ENCODE measurements at places on chromosomes 2 and 18.

DNA sequence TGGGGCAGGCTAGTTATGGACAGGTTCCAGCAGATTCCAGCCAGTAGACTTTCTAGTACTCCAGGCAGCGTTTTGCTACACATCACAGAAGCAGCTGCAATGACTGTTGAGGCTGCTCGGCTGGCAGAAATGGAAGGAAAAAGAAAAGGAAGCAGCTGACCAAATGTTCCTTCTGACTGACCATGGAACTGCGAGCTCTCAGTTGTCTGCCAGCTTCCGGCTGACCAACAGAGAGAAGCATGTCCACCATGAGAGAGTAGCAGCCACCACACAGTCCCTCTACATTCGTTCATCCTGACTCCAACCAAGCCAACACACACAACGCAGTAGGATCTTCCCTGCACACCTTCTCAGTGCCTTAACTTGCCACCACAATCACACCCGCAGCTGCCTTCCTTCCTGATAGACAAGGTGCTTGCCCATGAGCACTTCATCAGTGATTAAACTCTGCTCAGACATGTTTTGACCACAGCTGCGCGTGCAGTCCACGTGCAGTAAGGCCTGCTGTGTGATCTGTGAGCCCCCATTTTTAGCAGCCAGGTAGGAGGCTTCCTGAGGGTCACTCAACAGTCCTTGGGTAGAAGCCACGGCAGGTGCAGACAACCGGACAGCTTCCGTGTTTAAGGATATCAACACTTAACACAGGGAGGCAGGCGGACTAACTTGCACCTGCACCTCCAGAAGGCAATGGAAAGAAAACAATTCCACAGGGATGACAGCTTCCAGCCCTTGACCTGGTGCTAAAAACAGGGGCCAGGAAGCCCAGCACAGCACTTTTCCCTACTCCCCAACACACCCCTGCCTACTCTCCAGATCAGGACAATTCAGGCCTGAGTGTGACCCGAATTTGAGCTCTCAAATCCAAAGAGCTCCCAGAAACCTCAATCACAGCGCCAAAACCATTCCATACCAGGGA, 996 bp downstream of the TGFBRAP1 start:
- no peak for DNase-seq

DNA sequence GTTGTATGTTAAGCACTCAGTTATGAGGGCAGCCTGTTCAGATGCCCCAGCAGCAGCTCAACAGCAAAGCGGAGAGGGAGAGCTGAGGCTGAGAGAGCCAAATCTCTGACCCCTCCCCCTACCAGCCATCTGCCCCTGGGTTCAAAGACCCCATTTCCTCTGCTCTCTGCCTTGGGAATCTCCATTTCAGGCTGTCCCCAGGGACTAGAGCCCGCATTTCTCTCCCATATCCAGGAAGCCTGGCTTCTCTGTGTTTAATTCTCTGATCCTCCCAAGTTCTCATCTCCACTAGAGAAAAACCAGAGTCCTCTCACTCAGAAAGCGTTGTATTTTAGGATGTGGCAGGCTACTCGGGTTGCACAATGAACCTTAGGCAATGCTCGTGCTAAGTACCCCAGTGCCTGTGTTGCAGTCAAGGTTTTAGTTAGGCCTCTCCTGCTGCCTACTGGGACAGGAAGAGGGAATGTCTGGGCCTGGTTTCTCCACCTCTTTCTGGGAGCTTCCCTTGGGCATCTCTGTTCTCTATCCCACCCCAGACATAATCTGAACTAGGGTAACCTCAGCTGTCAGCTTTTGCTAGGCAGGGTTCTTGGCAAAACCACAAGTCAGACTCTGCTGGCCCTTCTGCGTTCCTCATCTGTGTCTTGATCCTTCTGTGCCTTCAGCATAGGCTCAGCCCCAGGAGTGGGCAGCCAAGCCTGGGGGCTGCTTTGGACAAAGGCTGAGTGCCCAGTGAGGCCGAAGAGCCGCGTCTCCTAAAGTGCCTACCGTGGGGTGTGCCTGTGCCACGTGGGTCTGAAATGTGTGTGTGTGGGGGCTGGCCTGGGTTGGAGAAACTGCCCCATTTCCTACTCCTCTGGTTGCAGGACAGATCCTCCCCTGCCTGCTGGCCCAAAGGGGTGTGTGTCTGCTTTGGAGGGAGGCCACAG, 96.8 kb downstream of the STPG4 start:
- no peak for DNase-seq

GRCh38 chr2:10504994-10505820, 57.1 kb upstream of the ODC1 start:
- DNase-seq: no peak

DNA sequence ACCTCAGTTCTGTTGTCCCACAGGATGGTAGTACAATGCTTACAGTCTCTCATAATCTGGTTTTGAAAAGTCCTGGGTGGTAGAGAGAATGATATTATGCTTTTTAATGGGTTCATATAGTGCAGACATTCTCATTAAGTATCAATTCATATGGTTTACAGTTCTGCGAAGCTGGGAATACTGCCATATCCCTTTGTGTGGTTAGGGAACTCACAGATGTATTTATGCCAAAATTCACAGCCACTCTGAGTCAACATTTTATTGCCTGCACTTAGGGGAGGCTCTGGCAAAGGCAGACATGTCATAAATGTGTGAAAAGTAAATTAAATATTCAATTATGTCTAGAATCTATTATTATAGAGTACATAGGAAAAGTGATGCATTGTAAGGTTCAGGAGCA, 808.2 kb downstream of the SUCLG1 start:
- DNase-seq: no peak

- no peak for DNase-seq
Measured at GRCh38 chr2:25844089-25844488, 34.2 kb downstream of the ASXL2 start.

GRCh38 chr2:72915907-72916742, 1.2 kb upstream of the EMX1 start:
- DNase-seq: peak; percentile 39

DNA sequence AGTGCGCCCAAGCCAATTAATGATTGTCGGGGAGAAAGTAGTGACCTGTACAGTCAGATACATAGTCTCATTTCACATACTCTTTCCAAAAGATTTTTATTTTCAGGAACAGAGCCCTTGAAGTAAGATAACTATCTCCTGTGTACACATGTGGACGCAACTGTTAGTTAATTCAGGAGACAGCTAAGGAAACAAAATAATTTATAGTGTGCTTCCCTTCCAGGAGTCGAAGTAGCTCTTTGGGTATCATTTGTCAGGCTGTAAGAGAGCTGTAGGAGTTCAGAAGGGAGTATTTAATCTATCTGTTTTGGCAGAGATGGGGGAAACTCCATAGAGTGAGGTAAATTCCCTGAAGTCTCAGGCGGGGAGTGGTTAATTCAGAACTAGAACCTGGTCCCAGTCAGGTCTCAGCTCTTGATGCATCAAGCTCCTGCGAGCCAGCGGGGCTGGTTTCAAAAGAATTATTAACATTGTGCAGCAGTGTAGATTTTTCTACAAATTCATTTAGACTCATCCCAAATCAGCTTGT, 63.0 kb downstream of the MAPK4 start:
- DNase-seq: no peak

DNA sequence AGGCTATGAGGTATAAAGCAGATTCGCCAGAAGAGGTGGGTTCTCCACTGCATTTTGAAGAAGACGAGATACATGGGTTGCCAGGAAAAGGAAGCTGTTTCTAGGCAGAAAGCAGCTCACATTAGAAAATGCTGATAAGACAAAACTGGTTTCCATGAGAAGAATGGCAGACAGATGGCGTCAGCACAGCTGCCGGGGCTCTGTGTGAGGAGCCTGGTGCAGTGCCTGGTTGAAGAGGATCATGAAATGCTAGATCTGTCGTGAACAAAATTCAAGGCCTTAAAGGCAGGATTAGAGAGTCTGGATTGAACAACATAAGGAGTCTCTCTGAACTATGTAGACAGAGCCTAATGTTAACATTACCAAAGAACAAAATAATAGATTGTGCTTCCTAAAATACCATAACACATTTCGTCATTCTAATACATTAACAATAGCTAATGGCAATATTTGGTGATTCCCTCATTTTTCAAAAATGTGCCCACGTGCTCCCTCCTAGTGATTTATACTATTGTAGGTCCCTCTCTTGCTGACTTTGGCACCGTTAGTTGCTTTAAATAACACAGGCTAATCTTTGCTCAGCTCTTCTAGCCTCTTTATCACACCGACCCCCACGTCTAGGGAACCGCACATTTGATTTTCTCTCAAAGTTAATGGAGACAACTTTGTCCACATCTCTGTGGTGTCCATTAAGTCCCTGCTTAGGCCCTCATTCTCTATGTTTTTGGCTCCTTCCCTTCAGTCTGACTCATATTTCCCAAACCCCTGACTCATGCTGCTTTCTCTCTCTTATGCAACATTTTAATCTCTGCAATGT, 38.2 kb downstream of the EFEMP1 start:
- DNase-seq: no peak

GRCh38 chr18:23573626-23574431, 12.5 kb downstream of the NPC1 start:
- no peak for DNase-seq

- DNase-seq: no peak
Measured at GRCh38 chr2:113164215-113164929, 9.4 kb upstream of the PSD4 start.

DNA sequence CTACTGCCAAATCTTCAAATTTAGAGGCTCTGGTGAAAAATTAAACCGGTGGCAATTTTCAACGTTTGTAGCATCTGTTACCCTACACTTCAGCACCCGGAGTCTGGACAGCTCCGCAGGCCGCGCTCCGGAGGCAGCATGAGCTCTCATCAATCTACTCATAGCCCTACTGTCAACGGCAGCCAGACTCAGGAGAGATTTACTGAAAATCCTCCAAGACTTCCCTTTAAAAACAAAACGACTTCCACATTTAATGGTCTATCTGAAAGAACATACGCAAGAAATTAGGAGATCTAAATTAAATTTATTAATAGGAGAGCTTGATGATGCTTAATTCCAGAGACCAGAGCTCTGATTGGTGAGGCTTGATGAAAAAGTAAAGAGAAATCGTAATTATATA, 970 bp upstream of the ADCYAP1 start:
- DNase-seq: no peak

- no peak for DNase-seq
Measured at GRCh38 chr2:133252780-133253355, 315.4 kb downstream of the NCKAP5 start.

DNA sequence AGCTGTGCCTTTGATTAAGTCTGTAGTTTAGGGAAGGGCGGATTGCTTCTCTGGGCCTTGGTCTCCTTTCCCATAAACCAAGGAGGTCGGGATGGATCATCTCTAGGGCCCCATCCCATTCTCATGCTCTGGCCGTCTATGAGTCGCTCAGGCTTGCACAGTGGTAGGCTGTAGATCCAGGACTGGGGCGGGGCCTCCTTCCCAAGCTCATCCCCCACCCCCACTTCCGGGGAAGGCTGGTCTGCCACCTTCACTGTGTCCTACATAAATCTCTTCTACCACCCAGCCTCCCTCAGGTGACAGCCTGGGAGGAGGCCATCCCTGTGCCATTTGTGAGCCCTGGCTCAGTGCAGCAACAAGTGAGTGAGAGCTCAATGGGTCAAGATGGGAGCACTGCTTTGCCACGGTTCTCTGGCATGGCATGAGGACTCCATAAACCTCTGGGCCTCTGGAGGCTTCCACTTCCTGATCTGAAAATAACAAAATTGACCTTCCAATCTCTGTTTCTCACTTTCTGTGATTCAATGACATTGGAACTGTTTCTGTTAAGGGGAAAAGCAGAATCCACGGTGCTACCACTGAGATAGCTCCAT, 68.5 kb downstream of the SUMO1 start:
- no peak for DNase-seq

DNA sequence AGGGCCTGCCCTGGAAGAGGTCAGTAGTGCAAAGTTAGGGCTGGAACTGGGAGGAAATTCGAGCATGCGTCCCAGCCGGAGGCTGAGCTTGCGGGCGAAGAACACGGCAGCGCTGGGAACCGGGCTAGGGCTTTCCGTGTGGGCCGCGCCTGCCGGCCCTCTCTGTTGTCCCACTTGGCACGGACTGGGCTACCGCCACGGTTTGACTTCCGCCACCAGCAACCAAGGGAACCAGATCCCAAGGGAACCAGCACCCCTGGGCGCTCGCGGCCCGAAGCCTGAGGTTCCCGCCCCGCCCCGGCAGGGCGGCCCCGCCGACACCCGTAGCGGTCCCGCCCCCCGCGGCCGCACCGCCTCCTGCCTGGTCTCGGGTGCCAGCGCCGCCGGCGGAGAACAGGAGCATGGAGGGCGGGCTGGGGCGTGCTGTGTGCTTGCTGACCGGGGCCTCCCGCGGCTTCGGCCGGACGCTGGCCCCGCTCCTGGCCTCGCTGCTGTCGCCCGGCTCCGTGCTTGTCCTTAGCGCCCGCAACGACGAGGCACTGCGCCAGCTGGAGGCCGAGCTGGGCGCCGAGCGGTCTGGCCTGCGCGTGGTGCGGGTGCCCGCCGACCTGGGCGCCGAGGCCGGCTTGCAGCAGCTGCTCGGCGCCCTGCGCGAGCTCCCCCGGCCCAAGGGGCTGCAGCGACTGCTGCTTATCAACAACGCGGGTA, at the start of gene SPR:
Gene SPR, plus strand, starts transcription at position 377 of the 708 bp plus-strand sequence. Its CDS starts 25 bp downstream, at position 402.
- no peak for DNase-seq

- DNase-seq: no peak
Measured at GRCh38 chr2:109135359-109136197, 6.6 kb downstream of the SH3RF3 start.

GRCh38 chr2:160087854-160088745, 25.7 kb upstream of the PLA2R1 start:
- no peak for DNase-seq

GRCh38 chr2:213491376-213491775, 207.1 kb downstream of the SPAG16 start:
- DNase-seq: no peak

DNA sequence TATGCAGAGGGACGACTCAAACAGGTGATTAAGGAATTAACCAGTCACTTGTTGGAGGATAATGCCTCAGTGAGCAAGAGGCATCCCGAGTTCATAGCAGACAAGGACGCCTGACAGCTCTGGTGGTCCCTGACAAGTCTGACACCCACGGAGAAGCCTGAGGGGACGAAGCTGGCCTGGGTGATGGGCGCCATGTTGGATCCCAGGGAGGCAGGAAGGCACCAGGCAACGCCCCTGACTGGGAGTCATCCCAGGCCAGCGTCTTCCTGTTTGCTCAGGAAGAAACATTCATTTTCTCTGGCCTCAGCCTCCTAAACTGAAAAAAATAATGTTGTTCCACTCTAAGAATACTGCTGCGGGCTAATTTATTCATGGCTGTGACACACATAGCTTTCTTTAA, 92.1 kb upstream of the ATP8B1 start:
- no peak for DNase-seq

GRCh38 chr18:23138471-23138870, 3.2 kb downstream of the CABLES1 start:
- DNase-seq: no peak

DNA sequence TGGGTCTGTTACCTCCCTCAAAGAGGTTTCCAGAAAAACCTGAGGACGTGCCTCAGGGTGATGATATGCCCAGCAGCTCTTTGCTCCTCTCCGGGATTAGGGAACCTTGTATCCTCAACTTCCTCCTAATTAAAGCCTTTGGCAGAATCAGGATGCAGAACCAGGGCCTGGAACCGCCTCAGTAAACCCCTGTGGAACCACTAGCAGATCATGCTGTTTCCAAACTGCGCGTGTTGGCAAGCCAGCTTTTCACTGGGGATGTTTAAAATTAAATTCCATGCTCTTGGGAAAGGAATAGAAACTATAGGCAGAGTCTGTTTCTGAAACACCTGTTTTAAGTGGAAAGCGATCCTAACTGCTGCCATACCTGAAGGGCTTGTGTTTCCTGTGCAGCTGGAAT, 26.4 kb downstream of the CRIM1 start:
- no peak for DNase-seq

- DNase-seq: no peak
Measured at GRCh38 chr2:216188559-216188850, 79.4 kb downstream of the XRCC5 start.
